Fibroblast of mammary gland (primary cell): ENCODE measurements at places on chromosomes 6 and 20.

- no peak for DNase-seq
Observed at GRCh38 chr6:35359346-35359743, 17.0 kb downstream of the PPARD start.

GRCh38 chr20:14775778-14776177 lies 438.4 kb upstream of the FLRT3 start:
- DNase-seq = peak; percentile 80

GRCh38 chr20:35618263-35619131 lies 2.9 kb downstream of the SPAG4 start:
- peak; percentile 23 for DNase-seq

GRCh38 chr6:14290041-14290771 lies 172.6 kb downstream of the CD83 start:
- no peak for DNase-seq

GRCh38 chr6:109978174-109979032 lies at the start of gene GPR6:
TSS of gene GPR6 (plus strand) at chr6:109978311. CDS start at chr6:109979113, 802 bp downstream.
- peak; percentile 37 for DNase-seq

DNA sequence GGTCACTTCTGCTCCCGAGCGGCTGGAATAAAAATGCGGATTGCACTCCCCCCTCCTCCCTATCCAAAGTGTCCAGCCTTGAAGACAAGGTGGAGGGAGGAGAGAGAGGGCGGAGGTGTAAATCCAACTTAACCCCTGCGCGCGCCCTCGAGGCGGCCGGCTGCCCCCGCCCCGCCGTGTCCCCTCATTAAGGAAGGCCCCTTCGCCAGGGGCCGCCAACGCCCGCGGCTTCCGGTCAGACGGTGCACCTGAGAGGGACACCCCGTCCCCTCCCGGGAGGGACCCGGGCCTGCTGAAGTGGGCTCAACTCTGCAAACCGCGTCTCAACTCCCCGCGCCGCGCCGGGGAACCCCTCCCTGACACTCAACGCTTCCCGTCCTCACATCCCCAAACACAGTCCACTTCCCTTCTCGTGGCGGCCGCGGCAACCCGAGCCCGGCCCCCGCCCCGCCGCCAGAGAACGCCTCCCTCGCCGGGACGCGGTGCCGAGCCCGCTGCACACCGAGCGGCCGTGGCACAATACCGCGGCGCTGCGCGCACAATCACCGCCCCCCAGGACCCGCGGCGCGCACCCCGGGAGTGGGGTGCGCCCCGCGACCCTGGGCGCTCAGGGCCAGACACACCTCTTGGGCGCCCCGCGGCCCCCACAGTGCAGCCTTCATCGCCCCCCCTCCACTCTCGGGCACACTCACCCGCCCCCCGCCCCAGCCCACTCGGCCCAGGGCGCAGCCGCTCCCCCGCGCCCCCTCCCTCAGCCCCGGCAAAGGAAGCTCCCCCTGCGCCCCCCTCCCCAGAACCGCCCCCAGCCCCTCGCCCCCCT lies 102.5 kb downstream of the NOL4L start:
- DNase-seq = no peak

GRCh38 chr20:53387983-53388675 lies 205.5 kb downstream of the ZNF217 start:
- DNase-seq = no peak

GRCh38 chr6:17998003-17998402 lies 10.6 kb upstream of the KIF13A start:
- DNase-seq = no peak

GRCh38 chr20:47710665-47711045 lies 74.6 kb downstream of the SULF2 start:
- no peak for DNase-seq

DNA sequence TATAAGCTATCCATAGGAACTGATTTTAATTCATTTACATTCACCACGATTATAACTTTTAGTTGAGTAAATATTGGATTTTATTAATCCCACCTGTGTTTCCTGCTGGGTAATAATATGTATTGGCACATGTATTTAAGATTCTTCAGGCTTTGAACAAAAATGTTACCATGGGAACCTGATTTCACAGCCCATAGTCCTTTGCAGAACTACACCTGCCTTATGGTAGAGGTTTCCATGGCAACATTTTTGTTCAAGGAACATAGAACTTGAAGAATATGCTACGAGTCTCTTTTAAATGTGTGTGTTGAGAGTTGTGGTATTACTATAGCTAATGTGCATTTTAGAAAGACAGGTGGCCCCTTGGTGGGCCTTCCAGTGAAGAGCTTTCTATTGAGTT lies 317.4 kb downstream of the SAMD5 start:
- DNase-seq = no peak

- no peak for DNase-seq
Observed at GRCh38 chr20:52738081-52738480, 234.1 kb upstream of the TSHZ2 start.

GRCh38 chr20:4507288-4507719 lies 214.4 kb upstream of the PRND start:
- peak; percentile 91 for DNase-seq

- peak; percentile 10 for DNase-seq
Observed at GRCh38 chr6:121515630-121516265, 80.3 kb downstream of the GJA1 start.
